ENCODE measurements at places on chromosomes 12 and 14.

- DNase-seq: peak; percentile 67
Measured at GRCh38 chr12:124087266-124088051, 114.4 kb downstream of the ZNF664 start.

DNA sequence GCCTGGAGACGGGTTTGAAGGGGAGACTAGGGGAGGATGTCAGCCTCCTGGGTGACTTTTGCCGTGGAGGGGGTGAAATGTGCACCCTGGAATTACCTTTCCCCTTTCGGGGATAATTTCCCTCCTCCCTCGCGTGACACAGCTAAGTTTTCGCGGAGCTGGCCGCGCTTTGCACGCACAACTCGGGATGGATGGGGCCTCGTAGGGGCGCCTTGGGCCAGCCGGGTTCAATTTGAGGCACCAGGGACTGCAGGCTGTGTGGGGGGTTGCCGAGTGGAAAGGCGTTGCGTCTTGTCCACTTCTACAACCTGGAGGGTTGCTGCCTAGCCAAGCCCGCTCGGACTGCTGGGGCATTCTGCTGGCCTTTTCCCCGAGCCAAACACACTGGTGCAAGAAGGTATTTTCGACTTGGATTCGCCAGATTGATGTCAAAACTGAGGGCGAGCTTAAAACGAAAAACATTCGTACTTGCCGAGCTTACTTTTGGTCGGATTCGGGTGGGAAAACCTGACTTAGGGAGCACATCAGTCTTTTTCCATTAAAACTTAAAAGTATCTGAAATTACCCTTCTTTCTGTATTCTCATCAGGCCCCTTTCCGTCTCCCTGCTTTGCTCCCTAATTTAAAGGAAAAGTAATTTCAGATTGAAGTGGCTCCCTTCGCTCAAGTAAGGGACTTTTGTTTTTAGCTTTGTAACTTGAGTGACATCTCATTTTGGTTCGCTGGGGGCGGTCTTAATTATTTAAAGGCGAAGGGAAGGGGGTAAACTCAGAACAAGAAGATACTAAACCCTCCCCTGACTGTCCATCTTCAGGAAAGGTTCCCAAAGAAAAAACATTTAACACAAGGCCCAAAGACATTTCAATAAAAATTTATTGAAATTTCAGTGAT lies 14.3 kb downstream of the TBX3 start:
- DNase-seq: no peak

- DNase-seq: no peak
Measured at GRCh38 chr12:991350-992333, 619 bp downstream of the ERC1 start.

DNA sequence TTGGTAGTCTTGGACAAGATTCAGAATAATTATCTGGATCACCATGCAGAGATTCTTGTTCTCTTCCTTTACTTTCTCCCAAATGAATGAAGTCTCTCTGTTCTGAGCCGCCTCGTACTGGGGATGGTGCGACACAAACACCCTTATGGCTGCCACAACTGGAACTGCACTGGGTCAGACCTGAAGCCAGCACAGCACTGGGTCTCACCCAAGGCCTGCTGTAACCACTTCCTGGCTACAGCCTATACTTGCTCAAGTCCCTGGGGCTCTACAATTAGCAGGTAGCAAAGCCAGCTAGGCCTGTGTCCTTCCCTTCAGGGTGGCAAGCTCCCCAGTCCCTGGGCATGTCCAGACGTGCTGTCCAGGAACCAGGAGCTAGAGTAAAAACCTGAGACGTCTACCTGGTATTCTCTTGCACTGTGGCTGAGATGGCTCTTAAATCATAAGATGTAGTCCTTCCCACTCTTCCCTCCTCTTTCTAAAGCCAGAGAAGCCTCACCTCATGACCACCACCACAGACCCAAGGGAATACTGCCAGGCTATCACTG lies 27.6 kb downstream of the IFNG start:
- no peak for DNase-seq

GRCh38 chr14:56390859-56391258 lies 188.7 kb upstream of the TMEM260 start:
- no peak for DNase-seq

GRCh38 chr14:76331328-76332011 lies 44.5 kb upstream of the ESRRB start:
- no peak for DNase-seq

GRCh38 chr12:34598352-34598827 lies 576.1 kb downstream of the ALG10 start:
- no peak for DNase-seq

GRCh38 chr14:59897757-59898383 lies 22.1 kb upstream of the LRRC9 start:
- peak; percentile 30 for DNase-seq

DNA sequence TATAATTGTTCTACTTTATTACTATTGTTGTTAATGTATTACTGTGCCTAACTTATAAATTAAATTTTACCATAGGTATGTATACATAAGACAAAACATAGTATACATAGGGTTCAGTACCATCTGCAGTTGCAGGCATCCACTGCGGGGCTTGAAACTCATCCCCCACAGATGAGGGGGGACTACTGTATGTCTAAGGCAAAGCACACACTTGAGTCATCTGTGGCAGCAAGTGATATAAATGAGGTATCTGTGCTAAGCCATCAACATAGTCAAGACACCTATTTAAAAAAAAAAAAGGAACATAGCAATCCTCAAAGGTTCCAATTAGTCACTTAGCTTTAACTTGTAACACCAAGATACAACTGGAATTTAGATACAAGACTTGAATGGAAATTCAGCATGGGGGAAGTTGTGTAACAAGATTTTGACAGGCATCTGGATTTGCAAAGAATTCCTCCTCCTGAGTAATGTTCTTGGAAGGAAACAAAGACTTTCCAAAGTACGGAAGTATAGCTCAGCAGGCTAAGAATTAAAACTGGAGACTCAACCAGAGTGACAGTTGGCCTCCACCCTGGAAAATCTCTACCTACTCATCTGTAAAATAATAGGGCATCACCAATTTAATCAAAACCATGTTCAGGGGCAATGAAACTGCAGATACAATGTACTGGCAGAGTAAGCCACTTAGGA lies 14.9 kb downstream of the DCAF5 start:
- DNase-seq: no peak

DNA sequence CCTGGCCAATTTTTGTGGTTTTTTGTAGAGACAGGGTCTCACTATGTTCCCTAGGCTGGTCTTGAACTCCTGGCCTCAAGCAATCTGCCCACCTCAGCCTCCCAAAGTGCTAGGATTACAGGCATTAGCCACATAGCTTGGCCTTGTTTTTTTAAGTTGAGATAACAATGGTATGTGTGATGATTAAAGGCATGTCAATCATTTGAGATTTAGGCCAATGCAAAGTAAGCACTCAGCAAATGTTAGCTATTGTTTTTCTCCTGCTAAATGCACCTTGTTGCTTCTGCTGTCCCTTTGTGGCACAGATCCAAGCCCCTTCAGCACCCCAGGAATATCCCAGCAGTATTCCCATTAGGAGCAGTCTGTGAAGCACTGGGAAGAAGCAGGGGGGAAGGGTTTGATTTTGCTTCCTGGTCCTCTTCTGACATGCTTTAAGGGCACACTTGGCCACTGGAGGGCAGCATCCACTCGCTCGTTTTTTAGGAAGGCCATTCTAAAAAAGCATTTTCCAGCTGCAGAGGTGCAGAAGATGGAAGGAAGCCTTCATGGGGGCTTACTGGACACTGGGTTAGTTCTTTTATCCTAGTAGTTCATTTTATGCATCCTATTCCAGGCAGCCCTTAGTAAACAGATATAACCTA lies 70.2 kb upstream of the ZFP36L1 start:
- DNase-seq: peak; percentile 88

GRCh38 chr12:88388566-88389540 lies 191.4 kb downstream of the KITLG start:
- no peak for DNase-seq
